Sigmoid colon (tissue), 7 donors: ENCODE measurements at places on chromosomes 4 and X.

- no peak for DNase-seq
These were observed 1906.2 kb downstream of the C4orf33 start for GRCh38 chr4:131002132-131002531.

DNA sequence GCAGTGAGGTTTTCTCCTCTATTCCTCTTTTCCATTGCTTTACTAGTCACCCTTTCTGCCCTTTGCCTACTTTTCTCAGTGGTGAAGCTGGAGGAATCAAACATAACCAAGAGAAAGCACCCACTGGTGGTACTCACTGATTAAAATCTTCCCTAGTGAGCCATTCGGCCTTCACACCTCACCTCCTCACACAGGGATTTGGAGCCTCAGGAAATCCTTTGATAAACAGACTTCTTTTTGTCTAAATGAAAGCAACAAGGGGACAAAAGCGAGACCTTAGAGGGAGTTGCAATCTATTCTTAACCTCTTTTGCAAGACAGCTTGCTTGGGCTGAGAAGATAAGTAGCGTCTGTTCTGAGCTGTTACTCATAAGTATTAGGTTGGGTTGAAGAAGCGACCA, 572.6 kb downstream of the ZNF674 start:
- no peak for DNase-seq

DNA sequence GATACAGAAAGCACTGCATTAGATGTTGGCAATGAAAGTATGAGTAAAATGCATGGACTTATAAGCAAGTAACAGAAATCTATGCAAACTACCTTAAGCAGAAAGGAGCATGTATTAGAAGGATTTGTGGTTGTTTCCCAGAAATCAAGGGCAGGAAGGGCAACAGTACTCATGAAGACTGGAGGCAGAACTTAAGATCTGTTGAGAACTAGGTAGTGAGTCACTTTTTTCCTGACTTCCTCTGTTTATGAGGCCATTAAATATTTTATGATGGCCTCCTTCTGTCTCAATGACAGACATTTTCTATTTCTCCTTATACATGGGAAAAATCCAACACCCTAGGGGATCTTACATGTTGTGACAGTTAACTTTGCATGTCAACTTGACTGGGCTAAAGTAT, 398.2 kb downstream of the MID1IP1 start:
- DNase-seq = no peak

DNA sequence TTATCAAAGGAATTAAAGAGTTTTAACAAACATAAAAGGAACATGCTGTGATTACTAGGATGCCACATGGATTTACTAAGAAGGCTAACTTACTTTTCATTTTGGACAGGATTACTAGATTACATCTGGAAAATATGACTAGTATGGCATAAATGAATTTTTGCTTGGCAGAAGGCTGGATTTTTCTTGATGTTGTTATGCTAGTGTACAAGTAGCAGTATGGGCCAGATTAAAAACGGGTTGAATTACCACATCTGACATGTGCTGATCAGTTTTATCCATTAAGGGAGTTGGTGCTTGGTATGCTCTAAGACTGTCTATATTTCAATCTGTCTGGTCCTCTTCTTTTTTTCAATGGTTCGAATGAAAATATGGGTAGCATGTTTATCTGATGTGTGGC, 70.5 kb downstream of the JADE1 start:
- DNase-seq = no peak

- DNase-seq = no peak
These were observed 52.8 kb upstream of the CLNK start for GRCh38 chr4:10737337-10737736.

- DNase-seq = no peak
These were observed 6.3 kb downstream of the C1QTNF7 start for GRCh38 chr4:15434091-15434490.

DNA sequence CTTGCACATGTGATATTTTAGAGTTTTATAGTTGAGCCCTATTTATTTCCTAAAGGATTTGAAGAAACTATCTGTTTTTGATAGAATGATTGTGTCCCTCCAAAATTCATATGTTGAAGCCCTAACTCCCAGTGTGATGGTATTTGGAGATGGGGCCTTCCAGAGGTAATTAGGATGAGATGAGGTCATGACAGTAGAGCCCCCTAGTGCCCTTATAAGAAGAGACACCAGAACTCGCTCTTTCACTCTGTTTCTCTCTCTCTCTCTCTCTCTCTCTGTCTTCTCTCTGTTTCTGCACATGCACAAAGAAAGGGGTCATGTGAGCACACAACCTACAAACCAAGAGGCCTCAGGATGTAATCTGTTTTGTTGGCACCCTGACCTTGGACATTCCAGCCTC, 921.9 kb upstream of the DIAPH2 start:
- no peak for DNase-seq

GRCh38 chrX:129496625-129497024, 26.7 kb downstream of the SMARCA1 start:
- no peak for DNase-seq

- DNase-seq = no peak
These were observed 3.0 kb downstream of the CISD2 start for GRCh38 chr4:102871772-102872171.

GRCh38 chr4:102299354-102300107, 45.8 kb downstream of the SLC39A8 start:
- DNase-seq = no peak

GRCh38 chrX:31006027-31006426, 65.8 kb downstream of the FTHL17 start:
- DNase-seq = no peak

DNA sequence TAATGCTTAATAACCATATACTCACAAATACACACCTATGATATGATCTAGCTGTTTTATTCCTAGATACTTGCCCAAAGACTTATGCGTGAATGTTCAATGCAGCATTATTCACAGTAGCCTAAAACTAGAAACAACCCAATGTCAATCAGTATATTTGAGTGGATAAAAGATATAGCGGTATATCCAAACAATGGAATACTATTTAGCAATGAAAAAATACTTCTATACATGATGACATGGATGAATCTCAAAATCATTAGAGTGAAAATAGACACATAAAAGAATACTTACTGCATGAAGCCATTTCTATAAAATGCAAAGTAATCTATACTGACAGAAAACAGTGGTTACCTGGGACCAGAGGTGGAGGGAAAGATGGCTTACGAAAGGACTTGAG, 108.1 kb downstream of the RAP1GDS1 start:
- no peak for DNase-seq

- DNase-seq = no peak
These were observed 4.3 kb upstream of the CLNK start for GRCh38 chr4:10688846-10689245.

DNA sequence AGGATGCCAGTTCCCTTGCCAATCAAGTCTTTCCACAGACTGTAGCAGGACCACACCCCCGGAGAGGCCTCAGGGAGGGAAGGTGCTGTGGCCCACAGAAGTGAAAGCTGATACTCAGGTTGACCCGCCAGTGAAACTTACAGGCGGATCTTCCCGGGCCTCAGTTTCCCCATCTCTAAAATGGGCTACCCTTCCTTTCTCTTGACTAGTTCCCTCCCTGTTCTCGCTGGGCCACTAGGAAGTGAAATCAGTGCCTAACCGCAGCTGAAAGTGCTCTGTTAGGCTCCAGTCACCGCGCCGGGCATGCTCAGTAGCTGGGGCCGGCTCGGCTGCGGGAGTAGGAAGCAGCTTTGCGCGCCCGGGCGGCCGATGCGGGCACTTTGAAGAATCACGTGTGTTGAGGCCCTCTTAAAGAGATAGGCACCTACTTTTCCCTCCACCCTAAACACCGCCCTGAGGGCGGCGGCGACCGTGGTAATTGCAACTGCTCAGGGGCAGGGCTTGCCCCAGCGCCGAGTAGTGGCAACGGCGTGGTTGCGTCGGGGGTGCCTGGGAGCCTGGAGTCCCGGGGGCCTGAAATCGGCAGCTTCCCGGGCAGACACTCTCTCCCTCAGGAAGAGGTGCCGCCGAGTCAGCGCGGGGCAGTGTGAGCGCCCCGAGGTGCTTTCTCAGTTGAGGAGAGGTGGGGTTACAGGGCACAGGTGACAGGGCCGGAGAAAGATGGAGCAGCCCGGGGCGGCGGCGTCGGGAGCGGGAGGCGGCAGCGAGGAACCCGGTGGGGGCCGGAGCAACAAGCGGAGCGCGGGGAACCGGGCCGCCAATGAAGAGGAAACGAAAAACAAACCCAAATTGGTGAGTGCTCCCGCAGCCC, at the start of gene DIAPH2:
TSS of gene DIAPH2 (plus strand) at position 504 of the 871 bp plus-strand sequence.
- DNase-seq = peak; percentile 85

GRCh38 chrX:31665454-31665853, 593.6 kb upstream of the FTHL17 start:
- no peak for DNase-seq

- DNase-seq = no peak
These were observed 578.8 kb downstream of the FSTL5 start for GRCh38 chr4:161585011-161585410.

DNA sequence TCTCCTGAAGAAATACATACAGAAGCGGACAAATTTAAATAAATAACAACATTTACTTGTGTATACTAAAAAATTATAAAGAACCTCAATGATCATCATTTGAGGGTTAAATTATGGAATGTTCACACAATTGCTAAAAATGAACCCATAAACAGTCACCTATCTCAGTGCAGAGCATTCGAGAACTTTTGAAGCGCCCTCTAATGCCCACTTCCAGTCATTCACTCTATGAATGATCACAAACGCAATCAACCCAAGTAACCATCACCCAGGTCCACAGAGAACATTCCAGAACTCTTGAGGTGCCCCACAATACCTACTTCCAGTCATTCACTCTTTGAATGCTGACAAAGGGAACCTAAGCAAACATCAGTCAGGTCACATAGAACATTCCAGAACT, 103.5 kb upstream of the PLAC1 start:
- no peak for DNase-seq

GRCh38 chr4:149952101-149952500, 126.1 kb upstream of the DCLK2 start:
- no peak for DNase-seq
